Activated naive CD4-positive, alpha-beta T cell (primary cell): ENCODE measurements at places on chromosomes 5 and 9.

DNA sequence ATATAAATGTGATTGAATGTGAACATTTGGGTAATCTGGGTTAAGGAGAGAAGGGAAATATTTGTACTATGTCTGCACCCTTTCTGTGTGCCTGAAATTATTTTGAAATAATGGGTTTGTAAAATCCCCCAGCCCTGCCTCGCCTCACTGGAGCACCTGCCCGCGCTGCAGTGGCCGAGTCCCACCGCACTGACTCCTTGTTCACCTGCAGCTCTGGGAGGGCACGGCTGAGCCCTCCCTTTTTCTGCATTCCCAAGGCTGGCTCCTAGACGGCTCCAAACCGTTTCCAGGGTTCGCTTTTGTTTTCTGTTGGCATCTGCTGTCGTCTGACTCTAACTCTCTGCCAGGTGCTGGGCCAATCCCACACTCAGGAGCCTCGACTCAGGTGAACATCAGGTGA is 17.6 kb upstream of the PPP1R26 start:
- DNase-seq = no peak

GRCh38 chr9:33426843-33427293 is 20.5 kb downstream of the AQP3 start:
- DNase-seq = no peak

DNA sequence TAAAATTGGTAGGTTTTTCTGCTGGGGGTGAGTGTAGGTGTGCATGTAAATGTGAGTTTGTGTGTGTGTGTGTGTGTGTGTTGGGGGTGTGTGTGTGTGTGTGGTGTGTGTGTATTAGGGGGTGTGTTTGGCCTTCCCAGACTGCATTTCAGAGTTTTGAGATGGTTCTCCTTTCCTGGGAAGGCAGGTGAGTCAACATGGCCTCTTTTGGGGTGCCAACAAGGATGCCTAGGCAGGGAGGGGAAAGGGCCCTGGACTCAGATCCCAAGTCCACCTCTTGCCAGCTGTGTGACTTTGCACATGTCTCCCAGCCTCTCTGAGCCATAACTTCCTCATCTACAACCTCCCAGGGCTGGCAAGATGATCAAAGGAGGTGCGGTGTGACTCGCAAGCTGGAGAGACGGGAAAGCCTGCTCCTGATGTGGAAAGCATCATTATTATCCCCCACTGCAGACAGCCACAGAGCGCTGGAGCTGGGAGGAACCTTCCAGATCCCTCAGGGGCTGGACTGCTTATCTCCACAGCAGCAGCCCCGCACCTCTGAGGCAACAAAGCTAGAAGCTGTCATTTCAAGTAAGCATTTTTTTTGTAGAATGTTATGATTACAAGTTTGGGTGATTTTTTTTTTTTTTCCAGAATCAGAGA is 63.5 kb upstream of the TBC1D2 start:
- DNase-seq = no peak

DNA sequence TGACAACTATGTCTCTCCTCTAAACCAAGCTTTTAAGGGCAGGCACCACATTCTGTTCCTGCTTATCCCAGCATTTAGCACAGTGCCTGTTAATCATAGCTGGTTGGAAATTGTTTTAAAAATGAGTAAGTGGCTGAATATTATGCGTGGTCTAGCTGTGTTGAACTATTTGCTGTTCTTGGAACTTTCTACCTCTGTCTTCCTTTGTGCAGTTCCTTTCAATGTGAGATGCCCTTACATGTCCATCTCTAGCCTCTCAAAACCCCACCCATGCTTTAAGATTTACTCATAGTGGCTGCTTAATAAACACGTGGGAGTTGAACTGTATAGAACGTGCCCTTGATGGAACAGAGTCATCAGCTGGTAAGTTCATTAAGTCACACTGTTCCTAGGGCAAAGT is 34.5 kb downstream of the C9orf57 start:
- no peak for DNase-seq

DNA sequence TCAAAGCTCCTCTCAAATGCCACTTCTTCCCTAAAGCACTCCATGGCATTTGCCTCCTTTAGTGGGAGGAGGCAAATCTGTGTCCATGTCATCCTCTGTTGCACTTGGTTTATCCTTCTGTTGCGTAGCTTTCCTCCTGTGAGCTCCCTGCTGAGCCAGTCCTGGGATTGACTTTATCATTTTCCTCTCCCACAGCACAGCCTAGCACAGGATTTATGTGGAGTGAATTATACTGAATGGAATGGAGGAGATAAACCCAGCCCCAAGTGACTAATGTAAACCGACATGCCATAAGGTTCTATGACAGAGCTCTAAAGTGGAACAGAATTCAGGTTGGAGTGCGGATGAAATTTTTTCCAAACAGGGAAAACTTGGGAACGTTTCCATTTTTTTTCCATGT is 26.4 kb upstream of the TOMM5 start:
- no peak for DNase-seq

GRCh38 chr9:86838519-86839497 is 108.5 kb downstream of the GAS1 start:
- no peak for DNase-seq

DNA sequence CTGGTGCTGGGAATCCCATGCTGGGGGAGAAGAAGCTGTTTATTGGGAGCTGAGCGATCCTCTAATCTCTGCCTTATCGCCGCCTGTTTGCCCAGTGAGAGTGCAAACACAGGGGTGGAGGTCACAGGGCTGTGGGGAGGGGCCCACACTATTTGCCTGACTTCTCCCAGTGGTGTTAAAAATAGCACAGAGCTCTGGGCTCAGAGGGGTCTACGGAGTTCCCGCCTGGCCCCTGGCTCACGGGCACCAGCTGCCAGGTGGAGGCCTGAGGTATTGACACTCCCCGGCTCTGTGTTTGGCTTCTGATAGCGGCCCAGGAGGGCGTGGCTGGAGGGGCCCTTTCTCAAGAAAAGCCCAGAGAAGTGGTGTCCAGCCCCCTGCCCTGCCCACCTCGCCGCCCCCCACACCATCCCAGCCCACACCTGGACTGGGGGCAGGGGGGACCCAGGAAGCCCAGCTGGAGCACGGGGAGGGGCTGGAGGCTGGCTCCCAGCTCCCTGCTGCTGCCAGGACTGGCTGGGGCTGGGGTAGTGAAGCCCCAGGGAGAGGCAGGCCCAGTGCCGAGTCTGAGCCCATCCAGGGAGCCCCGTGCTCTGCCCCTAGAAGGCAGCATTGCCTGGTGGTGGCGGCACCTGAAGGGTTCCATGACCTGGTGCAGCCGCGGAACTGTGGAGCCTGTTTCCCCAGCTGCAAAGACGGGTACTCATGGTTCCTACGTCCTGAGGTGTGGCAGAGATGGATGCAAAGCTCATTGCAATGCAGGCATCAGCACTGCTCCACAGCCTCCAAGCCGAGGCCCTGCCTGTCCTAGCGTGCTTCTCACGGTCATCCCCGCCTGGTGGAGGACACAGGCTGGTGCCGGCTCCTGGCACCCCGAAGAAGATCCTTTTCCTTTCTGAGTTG is 35.7 kb upstream of the EGFL7 start:
- no peak for DNase-seq

GRCh38 chr5:6487081-6487480 is 38.4 kb downstream of the UBE2QL1 start:
- DNase-seq = no peak

DNA sequence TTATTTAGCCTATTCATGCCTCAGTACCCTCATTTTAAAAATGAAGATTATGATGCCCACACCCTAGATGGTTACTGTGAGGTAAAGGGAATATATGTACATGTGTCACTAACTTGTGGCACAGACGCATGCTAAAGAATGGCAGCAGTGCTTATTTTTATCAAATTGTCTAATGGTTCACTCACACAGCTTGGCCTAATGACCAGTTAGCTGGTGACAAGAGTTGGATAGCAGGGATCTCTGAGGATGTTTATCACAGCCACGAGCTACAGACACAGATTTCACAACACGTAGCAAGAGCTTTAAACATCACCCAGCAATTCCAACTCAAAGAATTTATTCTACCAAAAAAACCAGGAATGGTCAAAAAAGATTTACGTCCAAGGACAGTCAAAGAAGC is 7.2 kb downstream of the BAG1 start:
- no peak for DNase-seq

GRCh38 chr9:127090341-127090985 is 32.0 kb downstream of the ANGPTL2 start:
- no peak for DNase-seq

GRCh38 chr9:72454871-72455491 is 66.4 kb upstream of the TMC1 start:
- no peak for DNase-seq

DNA sequence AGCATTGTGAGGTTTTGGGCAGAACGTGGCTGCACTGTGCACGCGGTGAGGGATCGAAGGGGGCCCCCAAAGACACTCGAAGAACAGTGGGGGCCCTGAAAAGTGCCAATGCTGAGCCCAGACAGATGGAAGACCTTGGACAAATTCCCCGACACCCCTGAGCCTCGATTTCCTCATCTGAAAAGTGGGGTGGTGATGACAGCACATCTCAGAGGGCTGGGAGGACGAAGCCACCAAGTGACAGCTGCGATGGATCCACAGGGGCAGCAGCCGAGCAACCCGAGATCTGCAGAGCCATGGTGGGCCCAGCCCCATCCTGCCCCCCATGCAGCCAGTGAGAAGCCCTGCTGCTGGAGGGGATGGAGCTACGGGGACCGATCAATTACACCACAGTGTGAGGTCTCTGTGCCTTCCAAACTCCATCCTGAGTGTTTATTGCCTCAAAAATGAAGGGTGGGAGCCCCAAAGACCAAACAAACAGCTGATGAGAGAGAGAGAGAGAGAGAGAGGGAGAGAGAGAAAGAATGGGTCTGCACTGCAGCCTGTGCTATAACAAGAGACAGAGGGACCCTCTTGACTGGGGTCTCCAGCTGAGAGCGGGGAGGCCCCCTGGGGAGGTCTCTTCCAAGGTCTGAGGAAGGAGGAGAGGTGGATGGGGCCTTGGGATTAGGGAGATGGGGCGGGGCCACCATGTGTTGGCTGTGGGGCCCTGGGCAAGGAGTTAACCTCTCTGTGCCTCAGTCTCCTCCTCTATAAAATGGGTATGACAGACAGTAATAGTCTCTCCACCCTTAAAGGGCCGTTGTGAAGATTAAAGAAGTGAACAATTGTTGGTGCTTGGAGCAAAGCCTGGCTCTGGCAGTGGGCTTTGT is 134.4 kb upstream of the IER5L start:
- no peak for DNase-seq

DNA sequence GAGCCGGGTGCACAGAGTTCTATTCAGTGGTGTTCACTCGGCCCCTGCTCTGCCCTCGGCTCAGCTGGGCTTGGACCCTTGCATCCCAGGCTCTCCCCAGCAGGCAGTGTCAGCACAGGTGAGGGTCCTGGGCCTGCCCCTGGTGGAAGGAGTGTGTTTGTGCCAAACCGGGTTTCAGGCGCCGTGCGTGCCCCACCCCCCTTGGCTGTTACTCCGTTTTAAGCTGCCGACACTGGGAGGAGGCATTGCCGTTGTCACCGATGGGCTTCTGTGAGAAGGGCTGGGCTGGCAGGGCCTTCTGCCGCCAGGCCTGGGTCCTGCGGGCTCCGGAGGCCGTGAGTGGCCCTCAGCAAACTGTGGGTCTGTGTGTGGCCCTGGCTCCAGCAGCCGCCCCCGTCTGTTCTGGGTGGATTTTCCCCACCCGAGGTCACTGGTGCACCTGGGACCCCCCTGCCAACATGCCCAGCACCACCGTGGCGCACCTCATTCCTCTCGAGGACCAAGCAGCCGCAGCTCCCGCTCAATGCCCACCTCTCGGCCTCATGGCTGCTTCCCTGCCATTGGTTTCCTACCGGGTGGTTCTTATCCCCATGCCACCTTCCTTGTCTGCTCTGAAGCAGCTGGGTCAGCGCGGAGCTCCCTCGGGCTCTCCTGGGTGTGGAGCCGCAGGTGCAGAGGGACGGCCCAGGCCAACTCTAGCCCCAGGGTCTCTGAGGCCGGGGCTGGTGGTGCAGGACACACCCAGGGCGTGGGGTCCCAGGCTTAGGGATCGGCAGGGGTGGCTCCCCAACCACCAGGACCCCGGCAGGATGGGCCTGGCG is 44.3 kb upstream of the EXOC3 start:
- DNase-seq = no peak

- no peak for DNase-seq
These were observed 213.0 kb downstream of the PJA2 start for GRCh38 chr5:109196823-109197160.

DNA sequence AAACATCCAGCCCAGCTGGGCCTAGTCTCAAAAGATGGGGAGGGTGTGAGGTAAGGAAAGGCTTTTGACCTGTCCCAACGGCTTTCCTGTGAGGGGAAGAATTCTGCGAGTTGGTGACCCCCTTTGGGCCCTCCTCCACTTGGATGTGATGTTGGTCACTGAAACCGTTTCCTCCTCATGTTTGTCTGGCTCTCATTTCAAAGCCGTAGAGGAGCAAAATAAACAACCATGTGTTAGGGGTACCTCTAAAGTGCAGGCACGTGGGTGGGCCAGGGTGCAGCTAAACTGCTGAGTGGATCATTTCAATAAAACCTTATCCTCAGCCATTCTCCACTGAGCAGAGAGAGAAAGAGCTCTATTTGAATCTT is 84.3 kb upstream of the MELK start:
- no peak for DNase-seq
